ENCODE measurements at places on chromosomes 5 and 9.

- DNase-seq = no peak
Observed at GRCh38 chr5:144162686-144163085, 7.8 kb downstream of the YIPF5 start.

DNA sequence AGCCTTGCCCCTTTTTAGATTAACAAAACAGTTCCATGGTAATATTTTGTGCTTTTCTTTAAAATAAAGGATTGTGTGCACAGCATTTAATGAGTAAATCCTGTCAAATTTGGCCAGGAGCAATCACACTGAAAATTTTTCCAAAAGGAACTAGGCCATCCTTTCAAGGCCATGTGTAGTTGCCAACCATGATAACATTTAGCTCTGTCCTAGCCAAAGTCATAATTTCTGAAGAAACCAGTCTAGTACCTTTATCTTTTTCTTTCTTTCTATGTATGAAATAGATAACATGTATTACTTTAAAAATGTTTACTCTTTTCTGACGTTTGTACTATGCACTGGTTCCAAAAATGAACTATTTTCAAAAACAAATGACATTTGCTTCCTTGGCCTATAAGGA lies 143.7 kb downstream of the PBX3 start:
- no peak for DNase-seq

DNA sequence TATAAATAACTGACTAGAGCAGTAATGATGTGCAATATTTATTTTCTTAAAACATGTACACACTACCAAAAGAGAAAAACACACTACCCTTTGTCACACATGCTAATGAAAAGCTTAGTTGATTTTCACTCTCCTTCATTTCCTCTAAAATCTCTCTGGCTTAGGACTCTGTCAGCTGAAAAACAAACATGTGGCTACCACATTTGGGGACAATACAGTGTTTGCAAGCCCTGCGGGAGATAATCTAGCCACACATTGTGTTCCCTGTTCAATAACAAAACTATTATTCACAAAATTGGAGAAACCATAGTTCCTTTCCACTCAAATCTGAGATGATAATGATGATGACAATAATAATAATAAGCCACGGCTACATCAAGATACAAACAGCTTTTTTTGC lies 3.5 kb upstream of the LOX start:
- no peak for DNase-seq

- no peak for DNase-seq
Observed at GRCh38 chr5:79023348-79023747, 38.2 kb upstream of the ARSB start.

DNA sequence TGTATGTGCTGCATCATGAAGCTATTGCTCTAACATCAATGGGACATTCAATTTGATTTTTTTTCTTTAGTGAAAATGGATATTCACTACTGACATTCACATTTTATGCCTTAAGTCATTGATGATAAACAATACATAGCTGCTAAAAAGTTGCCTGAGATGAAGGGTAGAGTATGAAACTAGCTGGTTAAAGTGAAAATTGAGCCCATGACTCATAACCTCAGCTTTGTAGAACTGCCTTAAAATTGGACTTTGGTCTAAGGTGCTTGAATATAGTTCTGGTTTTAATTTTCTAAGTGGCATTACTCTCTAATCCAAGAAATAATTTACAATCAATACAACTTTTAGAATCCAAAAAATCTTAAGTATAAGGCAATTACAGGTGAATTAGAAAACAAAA lies 740.4 kb upstream of the RIOK2 start:
- DNase-seq = no peak

DNA sequence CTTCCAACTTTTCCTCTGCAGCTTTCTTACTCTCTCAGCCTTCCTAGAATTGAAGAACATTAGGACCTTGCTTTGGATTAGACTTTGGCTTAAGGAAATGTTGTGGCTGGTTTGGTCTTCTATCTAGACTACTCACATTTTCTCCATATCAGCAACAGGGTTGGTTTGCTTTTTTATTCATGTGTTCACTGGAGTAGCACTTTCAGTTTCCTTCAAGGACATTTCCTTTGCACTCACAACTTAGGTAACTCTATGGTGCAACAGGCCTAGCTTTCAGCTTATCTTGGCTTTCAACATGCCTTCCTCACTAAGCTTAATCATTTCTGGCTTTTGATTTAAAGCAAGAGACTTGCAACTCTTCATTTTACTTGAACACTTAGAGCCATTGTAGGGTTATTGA lies 153.1 kb downstream of the CCDC192 start:
- DNase-seq = no peak

DNA sequence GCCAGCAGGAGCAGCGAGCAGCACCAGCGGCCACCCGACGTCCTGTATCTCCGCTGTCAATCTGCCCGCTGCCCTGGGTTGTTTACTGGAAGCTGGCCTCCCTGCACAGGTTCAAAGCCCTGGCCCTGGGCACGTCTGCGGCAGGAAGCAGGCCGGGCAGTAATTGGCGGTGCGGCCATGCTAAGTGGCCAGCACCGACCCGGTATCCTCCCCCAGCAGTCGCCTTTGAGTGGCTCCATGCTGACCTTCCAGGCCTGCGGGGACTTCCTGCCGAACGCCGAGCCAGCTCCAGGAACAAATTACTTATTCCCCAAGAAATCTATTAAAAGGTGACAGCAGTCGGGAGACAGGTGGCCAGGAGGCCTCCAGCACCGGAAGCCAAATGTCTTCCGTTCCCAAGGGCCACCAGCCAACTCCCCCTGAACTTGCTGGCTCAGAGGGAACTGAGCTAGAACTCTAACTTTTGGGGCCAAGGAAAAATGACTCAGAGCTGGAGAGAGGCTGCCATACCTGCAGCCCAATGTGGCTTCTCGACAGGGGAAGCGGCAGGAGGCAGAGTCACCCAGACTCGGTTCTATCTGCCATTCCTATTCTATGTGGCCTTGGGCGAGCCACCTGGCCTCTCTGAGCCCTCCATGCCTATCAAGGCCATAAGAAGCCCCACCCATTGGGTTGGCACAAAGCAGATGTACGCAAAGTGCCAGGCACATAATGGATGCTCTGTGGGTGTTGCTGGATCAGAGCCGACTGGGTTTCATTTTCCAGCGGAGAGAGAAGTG lies 13.7 kb upstream of the PSMB7 start:
- DNase-seq = no peak

DNA sequence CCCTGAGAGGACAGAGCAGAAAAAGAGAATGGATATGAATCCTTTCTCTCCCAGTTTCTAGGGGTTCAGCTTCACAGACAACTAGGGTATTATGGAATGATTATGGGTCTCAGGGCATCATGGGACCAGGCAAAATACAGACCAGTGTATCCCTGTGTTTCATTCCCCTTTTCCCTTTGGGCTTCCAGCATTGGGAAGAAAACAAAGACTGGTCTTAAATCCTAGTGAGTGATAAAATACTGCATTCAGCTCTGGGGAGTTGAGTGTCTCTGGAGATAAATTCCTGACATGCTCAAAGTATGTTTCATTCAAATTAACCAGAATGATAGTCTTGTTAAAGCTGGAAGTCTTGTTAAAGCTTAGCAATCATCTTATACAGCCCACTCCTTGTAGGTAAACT lies 2.4 kb upstream of the POU4F3 start:
- DNase-seq = no peak

DNA sequence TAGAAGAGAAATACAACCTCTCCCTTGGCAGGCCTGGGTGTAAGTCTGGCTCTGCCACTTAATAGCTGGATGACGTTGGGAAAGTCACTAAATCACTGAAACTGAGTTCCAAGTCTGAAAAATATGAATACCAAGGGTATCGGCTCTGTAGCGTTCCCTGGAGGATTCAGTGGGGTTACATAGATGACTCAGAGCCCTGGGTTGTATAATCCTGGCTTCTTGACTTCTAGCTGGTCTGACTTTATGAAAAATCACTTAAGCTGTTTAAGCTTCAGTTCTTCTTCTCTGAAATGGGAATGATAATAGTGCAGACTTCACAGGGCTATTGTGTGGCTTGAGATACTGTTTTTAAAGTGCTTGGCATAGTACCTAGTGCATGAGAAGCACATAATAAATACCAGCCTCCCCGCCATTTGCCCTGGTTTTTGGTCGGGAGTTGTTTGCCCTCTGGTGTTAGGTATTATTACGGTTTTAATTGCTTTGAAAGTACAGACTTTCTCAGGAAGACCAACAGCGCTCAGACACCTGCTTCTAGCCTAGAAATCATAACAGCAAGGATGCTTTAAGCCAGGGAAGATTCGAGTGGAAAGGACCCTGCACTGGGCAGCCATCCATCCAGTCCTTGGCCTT lies 43.0 kb downstream of the CYFIP2 start:
- no peak for DNase-seq

DNA sequence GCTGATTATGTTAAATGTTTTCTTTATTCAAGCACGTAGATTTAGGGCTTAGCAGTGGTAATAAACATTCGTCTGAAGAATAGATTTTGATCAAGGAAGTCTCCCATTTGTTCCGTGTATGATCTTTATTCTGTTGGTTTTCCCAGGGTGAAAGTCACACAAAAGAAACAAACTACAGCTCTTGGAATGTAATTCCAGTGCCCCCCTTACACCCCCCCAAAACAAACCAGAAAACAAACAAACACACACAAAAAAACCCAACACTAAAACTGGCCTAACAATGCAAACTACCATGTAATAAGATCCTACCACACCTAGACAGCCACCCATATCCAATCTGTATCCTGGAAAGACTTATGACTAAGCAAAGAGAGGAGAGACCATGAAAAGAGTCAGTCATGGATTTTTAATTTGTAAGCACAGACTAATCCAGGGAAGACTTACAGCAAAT lies 196.2 kb upstream of the ELL2 start:
- no peak for DNase-seq

DNA sequence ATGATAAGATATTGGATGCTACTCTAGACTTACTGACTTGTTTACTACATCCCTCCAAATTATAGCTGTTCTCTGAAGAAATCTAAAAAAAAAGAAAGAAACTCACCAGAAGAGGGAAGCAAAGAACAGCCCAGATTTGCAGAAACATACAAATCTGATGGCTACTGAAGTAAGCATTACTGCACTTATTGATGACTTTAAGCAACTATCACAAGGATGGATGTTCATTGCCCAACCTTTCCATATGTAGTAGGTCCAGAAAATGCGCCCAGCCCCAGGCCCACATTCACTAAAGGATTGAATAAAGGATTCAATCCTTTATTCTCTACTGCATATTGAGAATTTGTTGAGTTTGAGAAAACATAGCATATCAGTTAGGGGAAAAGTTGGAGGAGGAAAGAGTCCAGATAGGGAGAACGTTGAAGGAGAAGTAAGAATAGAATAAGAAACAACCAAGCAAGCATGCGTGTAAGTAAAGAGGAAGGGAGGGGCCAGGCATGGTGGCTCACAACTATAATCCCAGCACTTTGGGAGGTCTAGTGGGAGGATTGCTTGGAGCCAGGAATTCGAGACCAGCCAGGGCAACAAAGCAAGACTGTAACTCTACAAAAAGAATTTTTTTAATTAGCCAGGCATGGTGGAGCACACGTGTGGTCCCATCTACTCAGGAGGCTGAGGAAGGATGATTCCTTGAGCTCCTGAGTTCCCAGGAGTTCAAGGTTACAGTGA lies 33.8 kb upstream of the DTWD2 start:
- DNase-seq = no peak

- no peak for DNase-seq
Observed at GRCh38 chr9:21584890-21585289, 102.8 kb upstream of the IFNE start.

GRCh38 chr9:114289571-114290481 lies 33.1 kb upstream of the ORM1 start:
- no peak for DNase-seq

DNA sequence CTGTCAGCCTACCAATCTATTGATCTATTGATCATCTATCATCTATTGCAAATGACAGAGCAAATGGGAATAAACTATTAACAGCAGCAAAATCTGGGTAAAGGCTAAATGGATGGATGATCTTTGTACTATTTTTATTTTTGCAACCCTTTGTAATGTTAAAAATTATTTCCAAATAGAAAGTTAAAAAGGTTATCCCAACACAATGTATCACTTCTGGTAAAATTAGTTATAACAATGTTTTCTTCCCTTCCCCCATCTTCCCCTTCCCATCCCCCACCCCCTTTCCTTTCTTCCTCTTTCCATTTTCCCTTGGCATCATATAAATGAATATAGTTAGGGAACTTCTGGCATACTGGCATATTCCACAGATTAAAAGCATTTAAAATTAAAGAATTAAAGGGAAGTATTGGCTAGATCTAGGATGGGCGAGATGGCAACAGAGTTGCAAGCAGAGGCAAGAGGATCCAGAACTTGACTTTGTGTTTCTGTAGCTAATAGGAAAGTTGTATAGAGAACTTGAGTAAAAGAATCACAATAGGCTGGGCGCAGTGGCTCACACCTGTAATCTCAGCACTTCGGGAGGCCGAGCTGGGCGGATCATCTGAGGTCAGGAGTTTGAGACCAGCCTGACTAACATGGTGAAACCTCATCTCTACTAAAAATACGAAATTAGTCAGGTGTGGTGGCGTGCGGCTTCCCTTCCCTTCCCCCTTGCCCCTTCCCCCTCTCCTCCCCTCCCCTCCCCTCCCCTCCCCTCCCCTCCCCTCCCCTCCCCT lies 66.6 kb upstream of the TAF11L2 start:
- no peak for DNase-seq

- no peak for DNase-seq
Observed at GRCh38 chr5:37842048-37842447, 2.2 kb upstream of the GDNF start.

DNA sequence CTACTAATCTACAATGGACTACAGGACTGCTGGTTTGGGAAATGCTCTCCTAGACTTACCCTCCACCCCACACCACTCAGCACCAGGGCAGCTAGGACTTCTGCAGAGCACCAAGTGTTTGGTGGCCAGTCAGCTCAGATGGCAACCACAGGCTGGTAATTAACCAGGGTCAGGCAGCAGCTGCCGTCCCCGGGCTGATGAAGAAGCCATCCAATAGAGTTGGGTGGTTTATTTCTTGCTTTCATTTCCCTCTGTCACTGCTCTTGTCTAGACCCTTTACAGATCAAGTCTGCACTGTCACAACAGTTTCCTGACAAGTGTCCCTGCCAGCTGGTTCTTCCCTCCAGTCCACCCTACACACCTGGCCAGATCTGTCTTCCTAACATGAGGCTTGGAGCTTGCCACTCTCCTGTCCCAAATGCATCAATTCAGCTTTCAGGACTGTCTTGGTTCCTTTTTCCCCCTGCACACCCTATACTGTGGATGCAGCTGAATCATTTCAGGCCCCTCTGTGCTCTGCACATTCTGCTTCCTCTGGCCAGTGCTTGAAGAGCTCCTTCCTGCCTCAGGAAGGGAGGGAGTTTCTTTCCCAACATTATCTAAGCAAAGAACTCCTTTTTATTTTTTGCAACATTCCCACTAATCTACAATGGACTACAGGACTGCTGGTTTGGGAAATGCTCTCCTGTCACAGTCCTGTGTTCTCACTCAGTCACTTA lies 30.2 kb upstream of the HSPA9 start:
- no peak for DNase-seq

All from stimulated activated CD4-positive, alpha-beta T cell treated with anti-CD3 and anti-CD28 coated beads, Interleukin-2, amount 100 ng/mL, for 24 hours (primary cell).